ENCODE measurements at places on chromosomes 1 and 21.

GRCh38 chr1:47663286-47663685, 225.4 kb downstream of the FOXD2 start:
- no peak for DNase-seq

GRCh38 chr1:27116697-27117096, 38.2 kb downstream of the SLC9A1 start:
- DNase-seq, result no peak

DNA sequence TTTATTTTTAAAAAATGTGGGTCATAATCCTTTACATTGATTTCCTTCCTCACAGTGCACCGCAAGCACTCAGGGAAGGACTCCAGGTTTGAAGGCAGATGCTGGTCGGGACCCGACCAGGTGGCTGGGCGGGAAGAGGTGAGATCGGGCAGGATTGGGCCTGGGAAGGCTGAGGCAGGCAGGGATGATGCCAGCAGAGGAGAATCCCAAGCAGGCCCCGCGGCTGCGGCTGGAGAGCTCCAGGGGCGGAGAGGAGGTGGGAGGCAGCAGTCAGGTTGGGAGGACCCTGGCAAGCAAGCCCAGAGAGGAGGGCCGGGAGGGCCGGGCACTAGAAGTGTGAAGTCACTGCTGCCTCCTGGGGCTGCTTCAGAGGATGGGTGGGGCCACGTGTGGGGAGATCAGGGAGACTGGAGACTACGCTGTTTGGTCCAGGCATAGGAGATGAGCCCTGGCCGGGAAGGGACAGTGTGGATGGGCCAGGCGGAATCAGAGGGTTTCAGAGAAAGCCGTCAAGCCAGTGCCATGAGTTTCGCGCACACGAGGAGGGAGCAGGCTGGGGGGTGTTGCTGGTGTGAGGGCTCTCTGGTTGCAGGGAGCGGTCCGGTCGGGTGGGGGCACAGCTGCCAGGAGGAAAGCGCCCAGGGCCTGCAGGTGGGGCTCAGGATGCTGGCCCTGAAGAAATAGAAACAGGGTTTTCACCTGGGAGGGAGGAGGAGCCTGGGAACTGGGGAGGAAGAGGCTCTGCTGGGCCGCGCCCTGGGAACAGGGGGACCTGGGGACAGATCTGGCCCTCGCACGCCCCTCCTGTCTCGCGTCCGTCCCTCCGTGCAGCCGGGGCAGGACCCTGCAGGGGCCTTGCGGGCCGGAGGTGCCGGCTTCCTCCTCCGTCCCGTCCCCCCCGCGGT, 888 bp upstream of the COL18A1 start:
- no peak for DNase-seq

- no peak for DNase-seq
These were observed 62.5 kb upstream of the PRDX6 start for GRCh38 chr1:173414539-173415226.

DNA sequence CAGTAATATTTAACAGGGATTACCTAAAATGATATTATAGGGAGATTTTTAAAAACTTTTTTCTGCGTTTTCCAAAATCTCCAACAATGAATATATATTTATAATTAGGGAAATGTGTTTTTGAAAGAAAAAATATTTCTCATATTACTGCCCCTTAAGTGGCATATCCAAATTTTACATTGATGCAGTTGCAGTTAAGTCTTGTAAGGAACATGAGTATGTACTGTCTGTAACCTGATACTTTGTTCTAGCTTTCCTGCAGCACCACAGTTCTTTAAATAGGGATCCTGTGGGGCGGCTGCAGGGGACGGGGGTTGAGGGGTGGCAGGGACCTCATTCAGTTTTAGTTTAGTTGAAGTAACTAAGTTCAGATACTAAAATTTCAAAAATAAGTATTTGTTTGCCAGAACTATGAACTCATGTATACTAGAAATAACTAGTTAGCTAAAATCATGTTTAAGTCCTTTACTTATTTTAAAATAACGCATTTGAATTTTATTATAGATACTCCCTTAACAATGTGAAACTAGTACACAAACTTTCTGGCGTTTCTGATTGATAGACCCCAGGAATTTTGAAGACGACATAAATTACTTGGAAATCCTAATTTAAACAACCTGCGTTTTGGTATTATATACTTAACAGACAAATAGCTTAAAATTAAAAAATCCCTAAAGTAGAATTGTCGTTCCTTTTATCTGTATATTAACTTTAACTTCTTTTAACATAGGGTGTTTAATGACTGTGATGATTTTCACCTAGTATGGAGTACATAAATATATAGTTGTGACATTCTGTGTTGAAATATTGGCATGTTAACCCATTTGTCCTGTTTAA, 639 bp upstream of the DNAJB4 start:
- no peak for DNase-seq

- no peak for DNase-seq
These were observed 25.6 kb downstream of the LRRC41 start for GRCh38 chr1:46277658-46278373.

DNA sequence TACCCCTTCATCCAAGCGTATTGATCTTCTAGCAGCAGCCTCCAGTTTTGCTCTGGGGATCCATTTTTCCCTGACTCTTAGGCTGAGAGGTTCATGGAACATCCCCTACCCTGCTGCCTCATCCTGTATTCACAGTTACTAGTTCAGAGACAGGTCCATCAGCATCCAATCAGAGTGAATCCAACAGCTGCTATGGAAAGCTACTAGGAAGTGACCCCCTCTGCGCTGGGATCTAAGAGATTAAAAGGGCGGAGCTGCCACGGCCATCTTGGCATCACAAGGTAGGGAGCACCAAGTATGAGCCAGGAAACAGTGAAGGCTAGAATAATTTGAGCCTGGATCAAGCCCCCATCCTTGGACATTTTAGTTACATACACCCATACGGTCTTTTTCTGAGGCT, 32.5 kb downstream of the KAZN start:
- no peak for DNase-seq

- DNase-seq, result no peak
These were observed 21.6 kb upstream of the BCL10 start for GRCh38 chr1:85297855-85298629.

DNA sequence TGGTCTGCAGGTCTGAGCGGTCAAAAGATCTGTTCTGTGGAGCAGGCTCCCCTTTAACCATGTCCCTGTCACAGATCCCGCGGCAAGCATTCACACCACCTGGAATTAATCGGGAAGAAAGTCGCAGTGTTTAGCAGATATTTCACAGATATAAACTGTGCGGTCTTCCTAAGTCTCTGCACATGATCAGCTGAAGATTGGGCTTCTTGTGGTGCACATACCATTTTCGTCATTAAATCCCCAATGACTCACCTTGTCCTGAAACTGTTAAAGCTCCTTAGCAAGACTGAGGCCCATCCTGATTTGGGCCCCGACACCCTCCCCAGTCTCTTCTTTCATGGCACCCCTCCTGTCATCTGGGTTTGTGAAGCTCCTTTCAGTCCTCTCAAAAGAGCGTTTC, 158.8 kb downstream of the KIF26B start:
- no peak for DNase-seq

DNA sequence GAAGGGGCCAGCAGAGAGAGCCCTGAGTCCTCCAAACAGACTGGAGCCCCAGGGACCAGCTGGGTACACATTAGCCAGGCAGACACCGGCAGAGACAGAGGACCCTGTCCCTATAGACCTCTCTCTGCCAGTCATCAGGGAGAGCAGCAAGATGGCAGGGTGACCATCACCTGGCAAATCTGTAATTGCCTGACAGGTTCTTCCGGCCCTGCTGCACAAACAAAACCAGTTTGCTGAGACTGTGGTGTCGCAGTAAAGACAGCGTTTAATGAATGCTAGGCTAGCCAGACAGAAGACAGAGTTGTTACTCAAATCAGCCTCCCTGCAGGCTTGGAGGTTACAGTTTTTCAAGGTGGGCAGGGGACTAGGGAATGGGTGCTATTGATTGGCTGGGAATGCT, 618.9 kb downstream of the NPHP4 start:
- DNase-seq, result no peak

DNA sequence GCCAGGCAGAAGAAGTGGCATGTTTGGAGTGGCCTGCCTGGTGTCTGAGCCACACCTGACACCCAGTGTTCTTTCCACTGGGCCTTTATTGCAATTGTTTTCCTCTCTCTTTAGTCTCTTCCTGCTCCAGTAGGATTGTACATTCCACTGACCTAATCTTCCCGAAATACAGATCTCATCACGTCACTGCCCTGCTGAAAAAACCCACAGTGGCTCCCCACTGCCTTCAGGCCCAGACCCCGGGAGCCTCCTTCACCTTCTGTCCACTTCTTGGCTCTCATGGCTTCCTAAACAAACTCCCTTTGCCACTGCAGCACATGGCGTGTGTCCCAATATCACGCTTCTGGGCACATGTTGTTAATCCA, 25.3 kb upstream of the ATP5PO start:
- no peak for DNase-seq

GRCh38 chr1:183996040-183996384, 41.5 kb downstream of the COLGALT2 start:
- no peak for DNase-seq

DNA sequence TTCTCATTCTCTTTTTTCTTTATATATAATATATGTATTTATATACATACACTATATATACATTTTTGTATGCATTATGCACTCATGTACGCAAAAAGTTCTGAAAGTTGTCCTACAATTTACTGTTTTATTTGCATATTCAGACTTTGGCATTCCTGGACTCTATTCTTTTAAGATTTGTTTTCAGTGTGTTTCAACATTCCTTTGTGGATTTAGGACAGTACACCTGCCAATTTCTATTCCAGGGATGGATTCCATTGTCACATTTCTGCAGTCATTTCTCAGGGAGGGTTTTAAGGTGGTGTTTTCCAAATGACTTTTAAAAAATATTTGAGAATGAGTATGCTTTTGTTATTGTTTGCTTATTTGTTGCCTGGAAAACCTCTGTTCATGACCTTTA, 76.2 kb downstream of the TPR start:
- no peak for DNase-seq

- no peak for DNase-seq
These were observed 342.5 kb upstream of the ADGRL2 start for GRCh38 chr1:81458186-81458585.

- DNase-seq, result no peak
These were observed 62.4 kb upstream of the RGS1 start for GRCh38 chr1:192513196-192513595.

DNA sequence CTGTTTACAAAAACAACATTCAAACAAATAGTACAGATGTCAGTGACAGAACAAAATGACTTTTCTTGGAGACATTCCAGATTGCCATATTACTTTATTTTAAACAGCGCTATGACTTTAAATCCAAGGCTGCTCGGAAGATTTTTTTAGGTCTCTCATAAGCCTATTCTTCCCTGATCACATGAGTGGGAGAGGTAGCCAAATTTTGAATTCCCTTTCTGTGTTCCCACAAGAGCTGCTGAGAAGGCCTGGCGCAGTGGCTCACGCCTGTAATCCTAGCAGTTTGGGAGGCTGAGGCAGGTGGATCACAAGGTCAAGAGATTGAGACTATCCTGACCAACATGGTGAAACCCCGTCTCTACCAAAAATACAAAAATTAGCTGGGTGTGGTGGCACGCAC, 53.7 kb downstream of the SLC35A3 start:
- DNase-seq, result no peak

- no peak for DNase-seq
These were observed 430.6 kb upstream of the KAZN start for GRCh38 chr1:14167884-14168283.

DNA sequence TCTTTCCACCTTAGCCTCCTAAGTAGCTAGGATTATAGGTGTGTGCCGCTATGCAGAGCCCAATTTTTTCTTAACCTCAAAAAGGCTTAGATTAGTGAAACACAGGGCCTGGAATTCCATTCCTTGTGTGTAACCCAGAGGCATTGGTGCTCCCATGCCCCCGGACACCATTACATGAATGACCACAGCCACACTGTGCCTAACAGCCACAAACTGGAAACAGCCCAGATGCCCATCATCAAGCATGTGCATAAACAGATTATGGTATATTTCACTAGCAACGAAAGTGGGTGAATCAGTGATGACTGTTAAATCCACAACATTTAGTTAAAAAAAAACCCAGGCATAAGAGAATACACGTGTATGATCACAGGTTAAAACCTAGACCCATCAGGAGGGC, 24.4 kb downstream of the ADAM30 start:
- DNase-seq, result no peak

GRCh38 chr21:42666023-42666747, 12.8 kb downstream of the PDE9A start:
- peak; percentile 80 for DNase-seq

DNA sequence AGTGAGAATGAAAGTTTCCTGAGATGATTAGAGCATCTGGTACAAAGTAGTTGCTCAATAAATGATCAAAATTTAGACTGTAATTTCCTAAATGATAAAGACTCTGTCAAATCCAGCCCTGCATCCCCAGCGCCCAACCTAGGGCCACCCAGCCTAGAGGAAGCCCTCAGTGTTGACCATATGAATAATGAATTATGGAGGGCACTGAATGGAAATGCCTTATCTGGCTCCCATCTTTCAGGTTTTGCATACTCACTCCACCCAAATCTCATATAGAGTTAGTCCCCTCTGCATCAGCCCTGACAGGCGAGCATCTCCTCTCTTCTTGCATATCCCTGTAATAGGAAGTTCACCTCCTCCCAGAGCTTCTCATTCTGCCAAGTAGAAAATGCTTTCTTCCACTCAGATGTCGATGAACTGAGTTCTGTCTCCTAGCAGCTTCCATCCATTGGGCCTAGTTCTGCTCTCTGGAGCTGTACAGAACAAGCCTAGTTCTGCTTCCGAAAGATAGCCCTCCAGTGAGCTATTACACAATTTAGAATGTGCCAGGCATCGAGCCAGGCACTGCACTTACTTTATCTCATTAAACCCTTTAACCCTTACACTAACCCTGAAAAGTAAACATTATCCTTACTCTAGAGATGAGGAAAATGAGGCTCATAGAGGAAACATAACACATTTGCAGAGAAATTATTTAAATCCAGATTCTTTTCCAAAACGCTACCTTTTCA, 20.9 kb downstream of the COA7 start:
- no peak for DNase-seq

GRCh38 chr21:27693376-27693775, 726.5 kb upstream of the ADAMTS5 start:
- DNase-seq, result no peak

GRCh38 chr1:3584915-3585314, 26.4 kb downstream of the MEGF6 start:
- DNase-seq, result no peak

DNA sequence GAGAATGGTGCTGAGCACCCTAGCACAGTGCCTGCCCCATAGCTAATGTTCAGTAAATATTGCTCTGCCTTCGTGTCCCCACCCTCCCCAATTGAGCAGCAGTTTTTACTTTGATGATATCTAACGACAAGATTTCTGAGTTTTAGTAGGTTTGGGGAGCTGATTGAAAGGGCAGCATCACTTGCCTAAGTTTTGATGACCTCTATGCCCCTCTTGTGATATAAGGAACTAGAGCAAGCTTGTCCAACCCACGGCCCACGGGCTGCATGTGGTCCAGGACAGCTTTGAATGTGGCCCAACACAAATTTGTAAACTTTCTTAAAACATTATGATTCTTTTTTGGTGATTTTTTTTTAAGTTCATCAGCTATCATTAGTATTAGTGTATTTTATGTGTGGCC, 1.6 kb downstream of the CNIH4 start:
- DNase-seq, result no peak
